Heart left ventricle (tissue), 16 donors: ENCODE measurements at places on chromosomes 13 and 19. TPM values are rescaled to one million over a fixed set of nuclear protein-coding genes. Genes with fewer than 3 reads are reported as not detected.

SBK2 gene
- 0.68 TPM for total RNA-seq

PIBF1 gene
- 12.8 TPM for total RNA-seq

CD37 gene
- 21.2 TPM for total RNA-seq

ENOX1 gene
- 3.7 TPM for total RNA-seq

TNPO2 gene
- 34.7 TPM for total RNA-seq

IL12RB1 gene
- total RNA-seq, result 0.68 TPM

HPN gene
- 6.9 TPM for total RNA-seq

PPM1N gene
- 2.7 TPM for total RNA-seq
